ENCODE measurements at places on chromosomes 12 and 14.
A peak's percentile ranks its signal among the peaks of the same experiment; 100 is the strongest.

GRCh38 chr12:4369548-4369947, 10.0 kb downstream of the FGF23 start:
- no peak for DNase-seq

GRCh38 chr14:34538871-34539406, 562 bp downstream of the EAPP start:
- no peak for DNase-seq

GRCh38 chr12:75751769-75752471, 240.5 kb upstream of the KRR1 start:
- no peak for DNase-seq

DNA sequence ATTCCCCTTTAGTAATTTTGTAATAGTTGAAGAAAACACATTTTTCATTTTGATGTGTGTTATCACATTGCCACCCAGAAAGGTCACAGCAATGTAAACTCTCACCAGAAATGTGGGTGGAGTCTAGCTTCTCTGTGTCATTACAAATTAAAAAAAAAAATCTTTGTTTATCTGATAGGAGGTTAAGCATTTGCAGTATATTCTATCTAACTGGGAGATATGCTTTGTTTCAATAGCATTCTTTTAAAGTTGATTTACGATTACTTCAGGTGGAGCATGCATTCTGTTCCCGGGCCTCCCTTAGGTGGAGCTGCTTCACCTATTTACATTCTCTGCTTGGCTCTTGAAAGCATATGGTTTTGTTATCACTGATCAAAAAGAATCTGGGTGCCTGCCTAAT, 7.8 kb downstream of the ADIPOR2 start:
- DNase-seq: no peak

- no peak for DNase-seq
Measured at GRCh38 chr14:102819747-102820330, 42.6 kb downstream of the TRAF3 start.

- DNase-seq: no peak
Measured at GRCh38 chr12:62653740-62654139, 187.1 kb downstream of the MON2 start.

- DNase-seq: peak; percentile 47
Measured at GRCh38 chr12:48601013-48601756, 31.3 kb upstream of the LALBA start.

DNA sequence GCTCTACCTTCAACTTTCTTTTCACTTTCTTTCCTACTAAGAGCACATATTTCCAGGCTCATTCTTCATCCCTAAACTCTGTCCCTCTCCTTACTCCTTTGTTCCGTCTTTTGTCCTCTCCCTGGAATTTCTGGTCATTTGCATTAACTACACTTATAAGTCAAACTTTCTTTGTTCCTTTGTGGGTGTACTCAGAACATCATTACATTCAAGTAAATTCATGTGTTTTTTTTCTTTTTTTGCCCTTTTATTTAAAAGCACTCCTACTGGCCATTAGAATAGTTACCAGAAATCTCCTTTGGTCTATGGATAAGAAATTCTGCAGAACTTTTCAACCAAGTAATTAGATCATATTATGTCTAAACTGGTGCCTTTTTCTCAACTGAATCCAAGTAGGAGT, 802.6 kb downstream of the DIO2 start:
- no peak for DNase-seq

- no peak for DNase-seq
Measured at GRCh38 chr12:58764100-58764953, 156.0 kb downstream of the LRIG3 start.

All from HT1080 (cell line).